ENCODE measurements at places on chromosomes 1 and 21. TPM values are rescaled to one million over a fixed set of nuclear protein-coding genes. Genes with fewer than 3 reads are reported as not detected.

GRCh38 chr1:108845446-108845845 is 11.4 kb downstream of the AKNAD1 start:
- no peak for DNase-seq
- H3K27ac ChIP-seq: peak overlapping the region; percentile 58
- no peak overlapping the region for H3K4me3 ChIP-seq
- no peaks in the 10 kb centered on the region for H3K4me1 ChIP-seq

DNA sequence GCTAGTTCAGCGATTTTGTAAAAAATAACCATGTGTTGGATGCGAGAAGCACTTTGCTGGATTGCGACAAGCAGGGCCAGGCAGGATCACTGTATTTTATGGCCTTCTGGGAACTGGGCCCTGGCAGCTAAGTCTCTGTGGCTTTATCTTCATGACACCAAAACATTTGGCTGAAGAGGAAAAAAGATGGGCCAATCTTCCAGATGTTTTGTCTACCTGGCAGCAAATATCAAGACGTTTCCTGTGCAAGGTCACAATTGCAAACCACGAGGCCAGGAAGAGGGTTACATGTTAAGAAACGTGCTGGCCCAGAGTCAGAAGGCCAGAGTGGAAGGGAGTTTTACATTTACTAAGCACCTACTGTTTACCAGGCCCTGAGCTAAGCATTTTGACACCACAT is 22.1 kb downstream of the GRIK3 start:
- H3K36me3 ChIP-seq: no peaks in the 10 kb centered on the region
- peaks cover 6% of the 10 kb centered on the region for H3K27me3 ChIP-seq
- H3K4me3 ChIP-seq: no peak overlapping the region
- no peak for DNase-seq

DNA sequence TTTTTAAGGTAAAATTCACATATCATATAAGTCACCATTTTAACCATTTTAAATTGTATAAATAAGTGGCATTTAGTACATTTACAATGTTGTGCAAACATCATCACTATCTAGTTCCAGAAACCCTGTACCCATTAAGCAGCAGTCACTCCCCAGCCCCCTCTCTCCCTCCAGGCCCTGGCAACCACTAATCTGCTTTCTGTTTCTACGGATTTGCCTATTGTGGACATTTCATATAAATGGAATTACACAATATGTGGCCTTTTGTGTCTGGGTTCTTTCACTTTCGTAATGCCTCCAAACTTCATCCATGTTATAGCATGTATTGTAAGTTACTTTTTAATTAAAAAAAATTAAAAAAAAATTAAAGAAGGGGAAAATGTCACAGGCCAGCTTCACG is 58.0 kb upstream of the RAB3GAP2 start:
- no peaks in the 10 kb centered on the region for H3K36me3 ChIP-seq
- no peak for DNase-seq
- no peaks in the 10 kb centered on the region for H3K27me3 ChIP-seq
- H3K4me1 ChIP-seq: no peaks in the 10 kb centered on the region

Gene ETV3L
- total RNA-seq: not detected

Gene CLIC4
- 420 TPM for total RNA-seq

Gene E2F2
- total RNA-seq: 0.25 TPM

Gene CFAP107
- not detected for total RNA-seq

Gene KRTAP10-3
- total RNA-seq: not detected

Measured in heart left ventricle (tissue), 16 donors.